ENCODE measurements at places on chromosomes 11 and 22.
A peak's percentile ranks its signal among the peaks of the same experiment; 100 is the strongest.

GRCh38 chr11:1178201-1178885 lies 20.6 kb downstream of the MUC5AC start:
- DNase-seq, result no peak

GRCh38 chr11:75463106-75463774 lies 30.2 kb upstream of the KLHL35 start:
- no peak for DNase-seq

DNA sequence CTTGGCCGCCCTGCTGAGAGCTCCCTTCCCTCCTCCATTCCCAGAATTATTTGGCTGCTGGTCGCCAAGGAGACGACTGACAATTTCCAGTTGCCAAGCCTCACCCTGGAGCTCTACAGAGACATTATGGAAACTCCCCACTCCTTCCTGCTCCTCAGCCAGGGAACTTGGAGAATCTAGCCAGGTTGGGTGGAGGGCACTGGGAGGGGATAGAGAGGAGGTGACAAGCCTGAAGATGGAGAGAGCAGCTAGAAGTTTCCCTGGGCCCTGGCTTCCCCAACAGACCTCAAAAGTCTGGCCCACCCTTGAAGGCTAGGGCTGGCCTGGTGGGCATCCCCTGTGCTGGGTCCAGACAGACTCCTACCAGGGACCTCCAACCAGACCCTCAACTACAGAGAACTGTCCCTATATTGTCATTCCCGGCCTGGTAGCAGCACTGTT lies 6.7 kb upstream of the VSIG10L2 start:
- DNase-seq, result no peak

DNA sequence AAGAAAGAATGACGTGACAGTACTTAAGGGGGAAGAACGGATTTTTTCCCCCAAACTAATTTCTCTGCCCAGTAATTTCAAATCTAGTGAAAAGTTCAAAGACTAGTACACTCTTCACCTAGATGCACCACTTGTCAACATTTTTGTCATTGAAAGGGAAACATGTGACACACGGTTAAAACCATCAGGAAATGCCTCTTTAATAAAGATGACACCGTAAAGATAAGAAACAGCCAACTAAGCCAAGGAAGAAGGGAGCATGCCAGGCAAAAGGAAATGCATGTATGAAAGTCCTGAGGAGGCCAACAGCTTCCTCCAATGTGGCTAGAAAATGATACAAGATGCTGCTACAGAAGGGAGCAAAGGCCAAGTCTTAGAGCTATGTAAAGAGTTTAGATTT lies 49.4 kb downstream of the RSF1 start:
- no peak for DNase-seq

- DNase-seq, result no peak
Measured at GRCh38 chr11:94727819-94728218, 40.3 kb upstream of the AMOTL1 start.

- DNase-seq, result no peak
Measured at GRCh38 chr11:79046366-79046765, 394.5 kb downstream of the TENM4 start.

GRCh38 chr22:45802054-45802453 lies 130.4 kb downstream of the ATXN10 start:
- no peak for DNase-seq

- DNase-seq, result peak; percentile 88
Measured at GRCh38 chr22:21646608-21647590, 4.8 kb downstream of the SDF2L1 start.

DNA sequence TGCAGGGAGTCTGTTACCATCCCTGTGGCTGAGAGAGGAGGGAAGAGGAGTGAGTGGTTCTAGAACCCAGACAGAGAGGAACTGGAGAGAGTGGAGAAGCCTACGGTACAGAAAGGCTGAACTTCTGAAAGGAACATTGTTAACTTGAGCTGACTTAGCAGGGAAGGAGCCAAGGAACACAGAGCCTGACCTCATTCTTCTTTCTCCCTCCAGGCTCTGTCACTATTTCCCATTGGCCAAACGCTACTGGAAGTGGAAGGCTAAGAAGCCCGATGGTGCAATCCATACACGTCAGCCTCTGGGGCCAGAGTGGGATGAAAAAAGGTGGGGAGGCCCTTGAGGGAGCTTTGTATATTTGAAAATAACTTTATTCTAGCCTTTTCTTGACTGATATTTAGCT lies 16.5 kb upstream of the WT1 start:
- DNase-seq, result no peak

DNA sequence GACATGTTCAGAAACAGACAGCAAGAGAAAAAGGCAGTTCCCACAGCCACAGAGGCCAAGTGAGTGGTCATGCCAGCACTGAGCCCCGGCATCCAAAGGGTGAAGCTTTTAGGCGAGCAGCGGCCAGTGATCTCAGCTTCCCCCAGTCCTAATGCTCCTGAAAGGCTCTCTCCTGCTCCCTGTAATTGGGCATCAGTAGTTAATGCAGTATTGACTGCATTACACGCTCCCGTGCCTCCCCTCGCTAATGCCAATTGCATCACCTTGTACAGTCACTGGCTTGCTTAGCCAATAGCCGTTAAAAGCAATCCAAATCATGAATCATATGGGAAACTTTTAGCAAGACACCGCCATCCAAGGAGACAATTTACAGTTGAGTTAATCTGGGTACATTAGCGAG lies 4.9 kb downstream of the LMO1 start:
- DNase-seq, result no peak

DNA sequence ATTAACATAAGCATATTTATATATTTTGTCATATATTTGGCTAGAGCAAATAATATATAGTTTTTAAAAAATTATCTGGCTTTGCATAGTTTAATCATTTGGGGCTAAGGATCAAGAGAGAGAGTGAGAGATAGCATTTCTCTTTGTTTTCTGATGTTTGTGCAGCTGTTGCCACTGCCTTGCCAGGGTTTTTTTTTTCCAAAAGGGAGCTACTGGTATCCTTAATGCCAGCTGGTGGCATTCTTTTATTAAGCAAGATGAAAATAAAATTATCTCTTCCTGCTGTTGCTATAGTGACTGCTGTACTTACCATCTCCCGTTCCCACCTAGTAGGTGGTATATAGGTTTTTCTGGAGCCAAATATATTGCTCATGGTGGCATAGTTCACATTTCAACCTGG lies 793.3 kb upstream of the ARHGAP42 start:
- no peak for DNase-seq

DNA sequence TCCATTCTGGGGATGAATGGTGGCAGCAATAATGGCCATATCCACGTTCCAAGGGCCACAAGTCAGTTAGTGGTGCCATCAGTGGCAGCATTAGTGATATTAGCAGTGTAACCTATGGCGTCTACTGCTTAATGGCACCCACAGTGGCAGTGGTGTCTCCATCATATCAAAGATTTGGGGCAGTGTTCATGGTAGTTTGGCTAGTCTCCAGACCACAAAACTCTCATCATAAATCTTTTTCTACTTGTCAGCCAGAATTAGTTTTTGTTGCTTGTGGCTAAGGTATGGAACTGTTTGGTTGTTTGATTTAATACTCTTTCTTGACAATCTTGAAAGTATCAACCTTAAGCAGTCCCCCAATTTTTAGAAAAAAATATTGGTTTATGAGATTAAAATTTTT lies 45.1 kb upstream of the DEUP1 start:
- DNase-seq, result no peak

DNA sequence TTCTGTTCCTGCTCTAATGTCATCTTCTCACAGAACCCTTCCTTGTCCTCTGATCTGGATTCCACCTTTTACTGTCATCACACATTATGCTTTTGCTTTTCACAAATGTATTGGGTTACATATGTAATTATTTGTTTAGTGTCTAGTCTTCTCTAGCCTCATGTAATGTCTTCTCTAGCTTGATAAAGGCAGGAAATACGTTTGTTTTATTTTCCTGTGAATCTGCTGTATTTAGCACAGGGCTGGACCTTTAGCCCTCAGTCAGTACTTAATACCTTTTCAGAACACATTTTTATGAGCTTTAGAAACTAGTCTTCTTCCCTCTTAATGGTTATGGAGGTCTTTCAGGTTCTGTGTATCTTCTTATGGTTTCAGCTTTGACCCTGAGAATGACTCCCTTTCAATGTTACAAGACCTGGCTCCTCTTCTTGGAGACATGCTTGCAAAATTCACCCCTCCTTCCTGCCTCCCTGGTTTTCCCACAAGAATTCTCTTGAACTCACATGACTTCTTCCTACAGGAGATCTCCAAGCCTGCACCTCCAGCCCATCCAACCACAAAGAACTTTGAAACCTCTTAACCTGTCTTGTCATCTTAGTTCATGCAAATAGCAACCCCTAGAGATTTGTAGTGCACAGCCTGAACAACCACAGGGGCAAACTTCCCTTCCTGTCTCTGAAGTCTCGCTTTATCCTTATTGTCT lies 132.7 kb upstream of the DDI1 start:
- DNase-seq, result no peak

DNA sequence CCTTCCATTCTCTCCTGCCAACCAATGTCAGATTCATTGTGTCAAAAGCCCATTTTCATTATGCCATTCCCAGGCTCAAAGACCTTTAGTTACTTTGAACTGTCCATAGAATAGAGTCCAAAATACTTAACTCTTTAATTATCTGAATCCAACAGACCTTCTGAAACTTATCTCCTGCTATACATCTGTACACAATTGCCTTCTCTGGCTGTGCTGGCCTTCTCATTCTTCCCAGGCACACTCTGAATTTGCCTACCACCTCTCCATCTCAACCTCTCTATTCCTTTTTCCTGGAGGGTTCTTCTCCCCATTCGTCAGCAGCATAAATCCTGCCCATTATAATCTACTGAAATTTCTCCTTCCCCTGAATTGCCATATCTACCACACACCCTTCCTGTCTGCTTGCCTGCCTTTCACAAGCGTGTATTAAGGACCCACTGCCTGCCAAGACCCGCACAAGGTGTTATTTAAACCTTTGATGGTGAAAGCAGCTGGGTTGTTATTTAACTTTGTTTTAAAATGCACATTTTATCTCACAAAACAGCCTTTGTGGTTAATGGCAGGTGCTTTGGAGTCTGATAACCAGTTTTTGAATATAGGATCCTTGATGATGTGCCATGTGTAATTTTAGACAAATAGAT lies 125.9 kb downstream of the CCDC81 start:
- DNase-seq, result peak; percentile 68

DNA sequence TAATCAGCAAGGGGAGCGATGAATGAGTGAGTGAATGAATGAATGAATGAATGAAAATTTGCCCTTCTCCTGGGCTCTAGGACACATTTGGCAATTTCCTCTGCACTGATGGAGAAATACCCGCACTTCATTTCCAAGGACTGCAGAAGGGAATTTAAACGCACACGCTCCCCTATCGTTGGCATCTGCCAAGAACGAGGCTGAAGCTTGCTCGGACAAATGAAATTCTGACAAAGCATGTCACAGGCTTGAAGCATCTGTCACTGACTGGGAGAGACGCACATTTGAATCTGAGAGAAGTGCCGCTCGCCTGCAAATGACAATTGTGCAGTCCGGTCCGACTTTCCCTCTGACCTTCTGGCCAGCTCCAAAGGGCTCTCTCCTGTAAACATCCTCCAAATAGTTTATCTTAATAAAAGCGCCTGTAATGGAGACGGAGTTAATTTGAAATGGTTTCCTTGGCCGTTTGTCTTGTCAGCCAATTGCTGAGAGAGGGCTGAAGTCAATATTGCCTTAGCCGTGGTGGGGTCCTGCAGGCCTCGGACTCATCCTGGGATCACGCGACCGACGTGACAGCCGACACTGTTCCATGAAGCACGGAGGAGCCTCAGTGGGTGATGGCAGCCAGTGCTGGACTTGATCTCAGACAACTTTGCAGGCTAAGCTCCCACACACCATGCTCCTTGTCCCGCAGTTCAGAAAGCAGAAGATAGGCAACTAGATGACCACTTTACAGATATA lies 260.7 kb downstream of the MN1 start:
- DNase-seq, result no peak

DNA sequence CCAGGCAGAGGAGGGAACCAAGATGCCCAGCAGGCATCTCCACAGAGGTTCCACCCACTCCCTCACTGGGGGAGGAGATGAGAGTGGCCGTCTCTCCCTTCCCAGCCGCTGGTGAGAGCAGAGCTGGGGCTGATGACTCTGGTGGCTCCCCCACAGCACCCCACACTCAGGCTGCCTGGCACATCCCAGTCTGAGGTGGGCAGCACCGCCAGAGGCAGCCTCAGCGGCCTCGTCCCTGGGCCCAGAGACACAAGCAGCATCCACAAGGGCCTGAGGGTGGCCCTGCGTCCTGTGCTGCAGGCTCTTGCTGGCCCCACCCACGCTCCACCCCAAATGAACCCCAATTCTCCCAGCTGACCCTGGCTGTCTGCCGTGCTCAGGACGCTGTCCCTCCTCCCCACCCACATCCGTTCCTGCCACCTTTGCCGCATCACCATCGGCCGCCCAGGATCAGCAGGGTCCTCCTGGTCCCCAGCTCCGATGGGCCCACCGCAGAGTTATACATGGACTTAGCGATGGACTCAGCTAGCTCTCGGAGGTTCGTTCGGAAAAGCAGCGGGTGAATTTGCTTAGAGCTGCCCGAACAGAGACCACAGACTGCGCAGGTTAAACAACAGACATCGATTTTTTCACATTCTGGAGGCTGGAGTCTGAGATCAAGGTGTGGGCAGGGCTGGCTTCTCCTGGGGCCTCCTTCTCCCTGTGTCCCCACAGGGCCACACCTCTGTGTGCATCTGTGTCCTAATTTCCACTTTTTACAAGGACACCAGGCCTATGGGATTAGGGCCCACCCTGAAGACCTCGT lies 20.2 kb upstream of the CTSD start:
- DNase-seq, result no peak

- DNase-seq, result no peak
Measured at GRCh38 chr22:25930788-25931310, 188.9 kb downstream of the MYO18B start.

- DNase-seq, result peak; percentile 16
Measured at GRCh38 chr11:103202048-103202651, 92.9 kb downstream of the DYNC2H1 start.

- no peak for DNase-seq
Measured at GRCh38 chr11:46410021-46410420, 18.4 kb upstream of the CHRM4 start.

DNA sequence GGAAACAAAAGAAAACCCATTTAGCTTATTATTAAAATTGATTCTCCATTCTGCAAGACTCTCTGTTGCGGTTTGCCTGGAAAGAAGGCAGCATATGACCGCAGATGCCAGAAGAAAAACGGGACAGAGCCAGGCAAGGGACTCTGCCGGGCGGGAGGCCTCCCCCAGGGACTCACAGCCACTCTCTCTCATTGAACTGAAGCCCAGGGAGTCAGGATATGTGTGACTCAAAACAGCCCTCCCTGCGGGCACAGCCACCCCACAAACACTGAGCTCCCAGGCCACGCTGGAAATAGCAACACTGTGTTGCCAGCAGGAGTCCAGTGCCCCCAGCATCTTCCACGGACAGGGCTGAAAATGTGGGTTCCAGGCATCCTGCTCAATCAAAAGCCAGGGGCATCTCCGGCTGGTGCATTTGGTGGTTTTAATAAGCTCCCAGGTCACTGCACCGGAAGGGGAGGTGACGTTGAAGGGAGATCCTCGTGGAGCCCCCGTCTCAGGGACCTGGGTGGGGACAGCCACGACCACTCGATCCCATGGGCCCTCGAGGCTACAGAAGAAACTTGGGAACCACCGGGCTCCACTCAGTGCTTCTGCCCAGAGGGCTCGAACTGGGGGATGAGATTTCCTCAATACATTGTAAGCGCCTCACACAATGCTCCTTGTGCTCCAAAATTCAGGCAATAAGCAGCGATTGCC lies 624.5 kb downstream of the TBC1D22A start:
- no peak for DNase-seq

- no peak for DNase-seq
Measured at GRCh38 chr11:19766810-19767209, 54.2 kb downstream of the NAV2 start.

GRCh38 chr11:34242037-34242625 lies 115.7 kb downstream of the ABTB2 start:
- peak; percentile 92 for DNase-seq

Measured in erythroblast (primary cell).